ENCODE measurements at places on chromosomes 16 and 17. TPM values are rescaled to one million over a fixed set of nuclear protein-coding genes. Genes with fewer than 3 reads are reported as not detected.

- DNase-seq: peak; percentile 40
These were observed 82.3 kb downstream of the ARHGAP23 start for GRCh38 chr17:38510421-38511149.

SLC9A5 gene
- 1.3 TPM for total RNA-seq

GRCh38 chr17:4375039-4375748, 8.7 kb upstream of the UBE2G1 start:
- no peak for DNase-seq

ST6GALNAC1 gene
- not detected for total RNA-seq

GRCh38 chr16:82105107-82105506, 64.9 kb downstream of the MPHOSPH6 start:
- no peak for DNase-seq

GRCh38 chr17:61895391-61895790, 32.1 kb upstream of the BRIP1 start:
- no peak for DNase-seq

DNA sequence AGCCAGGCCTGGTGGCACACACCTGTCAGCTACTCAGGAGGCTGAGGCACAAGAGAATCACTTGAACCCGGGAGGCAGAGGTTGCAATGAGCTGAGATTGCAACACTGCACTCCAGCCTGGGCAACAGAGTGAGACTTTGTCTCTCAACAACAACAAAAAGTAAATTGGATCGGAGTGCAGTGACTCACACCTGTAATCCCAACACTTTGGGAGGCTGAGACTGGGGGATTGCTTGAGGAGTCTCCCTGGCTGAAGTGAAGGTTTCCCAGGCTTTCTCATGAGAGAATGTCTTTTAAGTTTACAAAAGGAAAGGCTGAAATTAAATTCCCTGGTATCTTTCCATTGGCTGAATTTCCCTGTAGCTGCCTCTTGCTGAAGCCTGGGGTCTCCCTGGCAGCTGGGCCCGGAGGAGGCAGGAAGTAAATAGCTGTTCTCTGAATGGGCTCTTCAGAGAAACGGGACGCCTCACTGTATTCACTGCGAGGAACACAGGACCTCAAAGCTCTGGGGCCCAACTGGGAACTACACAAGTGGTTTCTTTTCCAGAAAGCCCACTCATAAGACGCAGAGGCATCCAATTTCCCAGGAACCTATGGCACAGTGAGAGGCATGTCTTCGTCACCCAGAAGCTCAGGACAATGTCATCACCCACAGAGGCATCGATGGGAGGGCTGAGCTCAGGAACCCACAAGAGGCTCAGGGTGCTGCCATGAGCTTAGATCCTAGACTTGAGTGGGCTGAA, 77.4 kb upstream of the SMURF2 start:
- DNase-seq: peak; percentile 55

DNA sequence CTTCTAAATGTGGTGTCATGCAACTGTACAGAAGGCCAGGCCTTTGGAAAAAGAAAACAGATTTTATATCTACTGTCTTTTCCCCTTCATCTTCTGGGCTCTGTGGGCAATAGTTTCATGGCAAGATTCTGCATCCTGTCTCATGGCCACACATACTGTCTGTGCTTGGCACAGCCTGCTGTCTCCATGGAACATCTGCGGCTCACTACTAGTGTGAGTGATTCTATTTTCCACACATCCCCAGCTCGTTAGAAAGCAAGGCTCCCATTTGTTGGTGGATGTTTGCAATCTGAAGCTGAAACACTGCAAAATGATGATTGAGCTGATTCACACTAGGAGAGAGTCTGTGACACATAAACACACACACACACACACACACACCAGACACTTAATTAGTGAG, 32.4 kb downstream of the CACNG3 start:
- no peak for DNase-seq

- peak; percentile 38 for DNase-seq
These were observed at the start of gene COX6A2 for GRCh38 chr16:31428279-31428597. Gene COX6A2 (minus strand): TSS chr16:31428360. CDS start chr16:31428325, 35 bp downstream.

DNA sequence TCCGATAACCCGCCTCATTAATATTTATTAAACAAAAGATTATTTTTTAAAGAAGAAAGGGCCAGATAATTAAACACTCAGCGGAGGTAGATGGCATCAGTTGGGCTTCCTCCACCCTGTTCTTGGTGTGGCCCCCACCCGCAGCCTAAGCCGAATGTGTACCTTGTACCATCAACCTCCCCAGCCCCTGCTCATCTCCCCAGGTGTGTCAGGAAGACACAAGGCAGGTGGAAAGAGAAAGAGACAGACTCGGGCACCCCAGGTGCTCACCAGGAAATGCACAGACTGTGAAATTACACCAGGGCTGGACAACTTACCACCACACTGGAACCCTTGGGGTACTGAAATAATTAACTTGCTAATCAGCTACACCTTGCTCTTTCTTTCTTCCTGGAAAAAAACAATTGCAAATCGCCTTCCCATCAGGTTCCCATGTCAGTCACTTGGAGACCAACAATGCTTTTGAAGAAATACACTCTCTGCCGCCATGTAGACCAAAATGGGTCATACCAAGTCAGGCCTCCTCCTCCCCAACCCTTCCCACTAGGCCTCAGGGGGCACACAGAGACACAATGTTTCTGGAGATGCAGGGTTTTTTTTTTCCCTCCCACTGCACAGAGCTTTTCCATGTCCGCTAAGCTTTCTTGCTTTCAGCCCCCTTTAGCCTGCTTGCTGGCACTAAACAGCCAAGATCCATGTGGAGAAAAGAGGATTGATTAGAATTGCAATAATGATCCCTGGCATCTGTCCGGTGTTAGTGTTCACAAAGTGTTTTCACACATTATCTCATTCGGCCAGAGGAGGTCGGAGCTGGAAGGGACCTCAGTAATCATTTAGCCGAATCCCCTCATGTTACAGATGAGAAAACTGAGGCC, 8.6 kb upstream of the LHX1 start:
- DNase-seq: no peak

- DNase-seq: no peak
These were observed 19.5 kb downstream of the GRIN2C start for GRCh38 chr17:74839990-74840852.

- peak; percentile 69 for DNase-seq
These were observed 10.5 kb upstream of the TSPOAP1 start for GRCh38 chr17:58338841-58339754.

- DNase-seq: no peak
These were observed 100.5 kb downstream of the XYLT1 start for GRCh38 chr16:17370223-17370707.

DNA sequence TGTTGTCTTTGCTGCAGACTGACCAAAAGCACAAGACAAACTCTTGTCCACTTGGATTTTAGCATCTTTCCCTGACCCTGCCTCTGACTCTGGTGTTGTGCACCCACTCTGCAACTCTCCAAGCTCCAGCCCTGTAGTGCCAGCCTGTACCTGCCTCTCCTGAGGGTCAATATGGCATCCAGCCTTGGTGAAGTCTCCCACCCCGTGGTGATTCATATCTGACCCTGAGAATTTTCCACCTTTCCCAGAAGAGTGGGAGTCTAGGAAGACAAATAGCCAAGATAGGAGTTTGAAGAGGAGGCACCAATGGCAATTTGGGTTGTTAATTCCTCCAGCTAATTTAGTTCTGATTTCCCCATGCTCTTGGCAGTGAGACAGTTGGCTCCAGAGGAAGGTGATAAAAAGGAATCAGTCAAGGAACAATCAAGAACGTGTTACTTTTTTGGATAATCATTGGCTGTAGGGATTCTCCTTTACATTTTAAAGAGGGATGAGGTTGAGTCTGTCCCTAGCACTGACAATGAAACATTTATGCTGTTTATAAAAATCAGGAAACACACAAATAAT, 416.0 kb downstream of the MAF start:
- no peak for DNase-seq

GRCh38 chr16:23975293-23975692, 139.5 kb downstream of the PRKCB start:
- no peak for DNase-seq

DNA sequence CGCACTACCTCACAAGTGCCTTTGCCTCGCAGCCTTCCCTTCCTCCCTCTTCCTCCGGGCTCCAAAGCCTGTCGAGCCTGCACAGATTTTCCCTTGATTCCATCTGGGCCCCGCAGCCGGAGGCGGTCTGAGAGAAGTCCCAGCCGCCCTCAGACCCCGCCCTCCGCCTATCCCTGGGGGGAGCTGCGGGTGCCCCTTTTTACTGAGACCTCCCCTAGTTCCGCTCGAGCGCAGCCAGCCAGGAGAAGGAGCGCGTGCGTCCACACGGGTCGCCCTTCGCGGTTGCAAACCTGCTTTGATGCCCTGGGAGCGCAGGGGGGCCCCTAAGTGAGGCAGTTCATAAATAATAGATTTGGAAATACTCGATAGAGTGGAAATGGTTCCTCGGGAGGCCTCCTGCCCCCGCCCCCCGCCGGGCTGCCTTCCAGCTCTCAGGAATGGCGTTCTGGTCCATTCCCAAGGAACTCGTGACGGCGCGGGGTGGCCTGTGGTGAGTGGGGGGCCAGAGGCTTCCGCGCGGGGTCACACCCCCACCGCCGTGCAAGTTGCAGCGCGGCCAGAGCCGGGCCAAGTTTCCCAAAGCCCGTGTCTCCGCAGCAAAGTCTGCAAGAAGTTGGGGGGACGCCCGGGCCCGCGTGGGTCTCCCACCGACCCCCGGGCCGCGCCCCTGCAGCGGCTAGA, 610 bp downstream of the C16orf74 start:
- DNase-seq: no peak

- no peak for DNase-seq
These were observed 41.6 kb upstream of the IRF8 start for GRCh38 chr16:85857406-85857805.

GRCh38 chr16:65782611-65783600, 583.6 kb upstream of the CDH5 start:
- peak; percentile 25 for DNase-seq

DNA sequence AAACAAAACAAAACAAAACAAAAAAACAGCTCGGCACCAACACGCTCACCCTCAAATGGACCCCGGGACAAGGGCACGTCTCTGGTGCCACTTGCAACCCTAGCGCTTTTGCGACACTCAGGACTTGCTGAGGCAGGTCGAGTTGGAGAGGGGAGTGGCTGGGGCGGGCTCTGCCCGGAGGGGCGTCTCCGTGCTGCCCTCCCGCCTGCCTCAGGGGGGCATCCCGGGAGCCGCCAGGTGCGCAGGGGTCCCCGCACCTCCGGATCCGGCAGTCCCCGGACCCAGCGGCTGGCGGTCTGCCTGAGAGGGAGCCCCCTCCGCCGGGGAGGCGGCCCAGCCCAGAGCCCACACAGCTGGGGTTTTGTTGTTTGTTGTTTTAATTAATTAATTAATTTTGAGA, at the start of gene SLC52A1:
SLC52A1 (minus strand) TSS at position 112 of the 400 bp plus-strand sequence. CDS start 820 bp downstream, outside the sequence.
- no peak for DNase-seq

DNA sequence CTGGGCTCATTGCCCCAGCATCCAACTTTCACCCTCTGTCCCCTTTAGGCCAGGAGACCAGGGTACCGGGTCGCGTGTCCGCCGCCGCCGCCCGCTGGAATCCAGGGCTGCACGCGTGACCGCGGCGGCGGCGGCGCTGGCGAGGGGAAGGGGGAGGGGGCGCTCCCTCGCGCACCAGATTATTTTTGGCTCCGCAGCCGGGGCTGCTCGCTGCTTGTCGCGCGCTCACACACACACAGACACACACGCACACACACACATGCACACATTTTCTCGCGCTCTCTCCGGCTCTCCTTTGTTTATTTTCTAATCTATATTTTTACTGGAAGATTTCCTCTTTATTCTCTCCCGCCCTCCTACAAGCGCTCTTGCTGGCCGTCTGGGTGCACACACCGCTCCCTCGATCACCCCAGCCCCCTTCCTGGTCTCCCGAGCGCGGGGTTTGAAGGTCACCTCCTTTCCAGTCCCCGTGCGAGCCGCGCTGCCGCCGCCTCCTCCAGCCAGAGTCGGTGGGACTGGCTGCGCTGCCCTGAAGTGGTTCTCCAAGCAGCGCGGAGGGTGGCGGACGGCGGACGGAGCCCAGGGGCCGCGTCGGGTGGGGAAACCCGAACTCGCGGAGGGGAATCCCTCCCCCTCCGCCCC, 921.4 kb upstream of the EEF2KMT start:
- no peak for DNase-seq

- DNase-seq: peak; percentile 83
These were observed 117.5 kb downstream of the NOG start for GRCh38 chr17:56710986-56711385.

GRCh38 chr17:2049333-2050299, 5.3 kb upstream of the HIC1 start:
- DNase-seq: peak; percentile 74

DNA sequence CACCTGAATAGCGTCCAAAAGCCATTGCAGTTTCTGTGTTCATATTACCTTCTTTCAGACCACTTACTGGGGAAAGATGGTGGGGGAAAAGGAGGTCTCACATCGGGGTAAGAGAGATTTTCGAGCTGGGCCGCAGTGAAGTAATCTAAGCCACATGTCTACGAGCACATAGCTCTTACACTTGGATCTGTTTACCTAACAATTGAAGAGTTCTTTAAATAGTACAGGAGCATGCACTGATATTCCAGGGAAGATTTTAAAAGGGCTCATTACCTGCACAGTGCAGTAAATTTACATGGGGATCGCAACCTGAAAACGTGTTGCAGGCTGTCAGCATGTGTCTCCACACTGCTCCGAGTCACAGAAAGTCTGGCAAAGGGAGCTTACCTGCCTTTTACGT, 12.6 kb downstream of the MAF start:
- no peak for DNase-seq

DNA sequence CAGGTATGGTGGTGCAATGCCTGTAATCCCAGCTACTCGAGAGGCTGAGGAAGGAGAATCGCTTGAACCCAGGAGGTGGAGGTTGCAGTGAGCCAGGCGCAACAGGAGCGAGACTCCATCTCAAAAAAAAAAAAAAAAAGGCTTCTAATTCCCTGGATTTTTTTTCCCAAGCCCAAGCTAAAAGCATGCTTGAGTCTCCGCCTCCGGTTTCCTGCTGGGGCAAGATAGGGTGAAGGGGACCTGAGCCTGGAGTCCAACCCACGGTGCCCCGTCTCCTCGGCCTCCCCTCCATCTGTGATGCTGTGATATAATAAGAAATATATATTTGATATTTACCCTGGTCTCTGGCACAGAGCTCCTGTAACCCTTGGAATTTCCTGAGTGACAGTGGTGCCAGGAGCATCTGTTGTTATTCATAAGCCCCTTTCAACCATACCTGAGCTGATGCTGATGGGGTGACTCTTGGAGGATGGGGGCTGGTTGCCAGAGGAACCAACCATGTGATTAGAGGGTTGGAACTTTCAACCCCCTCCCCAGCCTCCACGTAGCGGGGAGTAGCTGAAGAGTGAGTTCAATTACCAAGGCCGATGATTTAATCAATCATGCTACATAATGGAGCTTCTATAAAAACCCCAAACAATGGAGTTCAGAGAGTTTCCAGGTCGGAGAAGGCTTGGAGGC, 12.8 kb upstream of the TNK1 start:
- no peak for DNase-seq

- peak; percentile 83 for DNase-seq
These were observed 18.1 kb upstream of the TMEM98 start for GRCh38 chr17:32909787-32910369.
